ENCODE measurements at places on chromosomes 2 and 18.

GRCh38 chr18:62897153-62897552 is 181.8 kb downstream of the PHLPP1 start:
- DNase-seq: no peak

- DNase-seq: no peak
These were observed 90.1 kb upstream of the NEDD4L start for GRCh38 chr18:57953883-57954282.

GRCh38 chr2:28390746-28391563 is 1.7 kb upstream of the FOSL2 start:
- no peak for DNase-seq

- no peak for DNase-seq
These were observed 30.8 kb upstream of the GLS start for GRCh38 chr2:190849774-190850173.

DNA sequence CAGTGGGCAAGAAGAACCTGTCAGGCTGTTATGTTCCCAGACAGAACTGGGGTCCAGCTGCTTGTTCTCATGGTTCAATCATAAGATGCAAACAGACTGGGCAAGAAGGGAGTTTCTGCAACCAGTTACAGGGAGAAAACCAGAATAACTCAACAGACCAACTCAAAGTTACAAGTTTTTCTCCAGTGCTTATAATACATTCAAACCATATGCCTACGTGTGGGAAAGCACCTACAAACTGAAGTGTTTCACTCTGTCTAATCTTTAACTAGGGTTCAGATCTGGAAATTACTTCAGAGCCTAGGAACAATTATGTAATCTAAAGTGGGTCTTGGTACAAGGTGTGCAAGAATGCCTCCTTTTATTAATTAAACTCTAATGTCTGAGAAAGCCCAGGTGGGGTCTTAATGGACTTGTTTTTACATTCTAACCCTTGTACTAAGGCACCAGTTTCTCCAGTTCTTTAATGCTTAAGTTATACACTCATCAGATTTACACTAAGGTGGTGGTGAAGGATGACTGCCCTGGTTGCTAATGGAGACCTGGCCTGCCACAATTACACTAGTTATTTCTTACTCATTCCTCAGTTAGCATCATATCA is 951.9 kb downstream of the TSN start:
- DNase-seq: no peak

DNA sequence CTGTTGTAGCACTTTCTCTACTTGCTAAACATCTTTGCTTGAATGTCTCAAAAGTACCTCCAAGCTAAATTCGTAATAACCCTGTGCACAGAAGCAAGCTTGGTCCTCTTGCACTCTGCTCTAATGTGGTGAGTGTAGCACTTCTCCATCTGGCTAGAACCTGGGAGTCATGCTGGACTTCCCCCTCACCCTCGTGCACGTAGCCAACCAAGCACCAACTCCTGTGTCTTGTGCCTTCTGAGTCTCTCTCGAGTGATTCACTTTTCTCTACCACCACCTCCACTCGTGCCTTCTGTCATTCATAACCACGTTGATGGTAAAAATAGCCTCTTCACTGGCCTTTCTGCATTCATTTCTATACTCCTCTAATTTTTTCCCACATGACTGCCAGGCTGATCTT is 91.9 kb upstream of the KCNE4 start:
- DNase-seq: no peak

GRCh38 chr2:120733238-120733932 is 2.3 kb upstream of the GLI2 start:
- DNase-seq: no peak

- no peak for DNase-seq
These were observed 79.5 kb downstream of the FAM161A start for GRCh38 chr2:61774351-61774750.

DNA sequence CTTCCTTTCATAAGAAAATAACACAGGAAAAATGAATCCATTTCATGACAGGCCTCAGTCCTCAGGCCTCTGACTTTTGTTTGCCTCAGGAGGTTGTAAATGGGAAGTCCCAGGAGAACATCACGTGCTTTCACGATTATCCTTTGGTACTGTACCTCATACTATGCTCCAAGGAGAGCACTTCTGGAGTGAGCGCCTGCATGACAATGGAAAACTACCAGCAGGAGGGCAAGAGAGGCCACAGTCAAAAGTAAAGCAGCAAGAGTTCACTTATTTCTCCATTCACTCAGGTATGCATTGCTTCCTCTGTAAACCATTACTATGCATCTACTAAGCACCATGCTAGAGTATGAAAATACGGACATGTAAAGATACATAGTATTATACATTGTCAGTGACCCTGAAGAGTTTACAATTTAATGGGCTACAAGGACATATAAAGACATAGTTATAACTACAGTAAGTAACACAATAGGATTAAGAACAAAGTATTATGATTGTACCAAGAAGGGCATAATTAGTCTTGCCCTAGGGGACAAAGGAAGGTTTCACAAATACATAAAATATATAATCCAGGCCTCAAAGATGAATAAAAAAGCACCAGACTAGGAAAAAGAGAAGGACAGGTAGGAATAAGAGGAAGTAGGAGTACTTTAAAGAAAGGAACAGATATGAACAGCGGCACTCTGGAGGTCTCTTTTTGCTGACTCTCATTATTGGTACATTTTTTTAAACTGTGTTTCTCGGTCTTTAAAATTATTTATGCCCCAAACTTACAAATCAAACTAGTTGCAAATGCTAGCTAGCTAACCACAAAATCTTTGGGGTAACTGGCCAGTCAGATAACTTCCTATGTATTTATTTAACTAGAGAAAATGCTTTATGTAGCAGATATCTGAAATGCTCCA is 806.7 kb downstream of the NRXN1 start:
- DNase-seq: no peak

- DNase-seq: no peak
These were observed 333.3 kb downstream of the SLC8A1 start for GRCh38 chr2:40118622-40119021.

DNA sequence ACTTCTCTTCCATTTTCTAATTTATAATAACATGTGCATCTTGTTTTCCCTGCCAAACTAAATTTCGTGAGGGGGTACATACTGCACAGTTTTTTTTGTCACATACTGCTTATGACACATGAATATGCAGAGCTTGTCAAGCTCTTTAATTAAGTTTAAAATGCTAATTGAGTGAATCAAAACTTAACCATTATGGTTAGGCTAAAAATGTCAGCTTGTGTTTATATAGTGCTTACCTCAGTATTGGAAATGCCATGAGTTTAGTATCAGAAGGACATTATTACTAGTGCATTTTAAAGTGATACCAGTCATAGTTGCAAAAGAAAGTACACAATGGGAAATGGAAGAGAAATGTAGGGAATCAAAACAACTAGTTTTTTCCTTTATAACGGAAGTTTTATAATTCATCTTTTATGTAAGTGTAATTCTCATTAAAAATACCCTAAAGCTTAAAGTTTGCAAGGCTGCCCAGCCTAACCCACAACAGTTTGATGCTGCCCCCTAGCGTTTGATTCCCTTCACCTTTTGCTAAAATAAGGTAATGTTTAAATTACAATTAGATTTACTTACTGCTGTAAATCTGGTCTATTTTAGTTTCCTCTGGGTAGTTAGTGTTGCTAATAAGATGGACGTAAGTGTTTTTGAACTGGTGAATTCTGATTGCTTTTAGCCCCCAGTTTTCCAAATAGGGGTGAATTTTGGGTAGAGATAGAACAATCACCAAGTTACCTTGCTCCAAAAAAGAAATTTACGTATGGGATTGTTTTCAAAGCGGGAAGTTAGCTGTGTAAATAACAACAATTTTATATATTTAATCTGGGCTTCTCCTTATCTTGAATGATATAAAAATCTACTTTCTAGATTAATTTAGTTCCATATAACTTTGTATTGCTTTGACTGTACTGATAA is 3.2 kb downstream of the SLC39A10 start:
- DNase-seq: no peak

DNA sequence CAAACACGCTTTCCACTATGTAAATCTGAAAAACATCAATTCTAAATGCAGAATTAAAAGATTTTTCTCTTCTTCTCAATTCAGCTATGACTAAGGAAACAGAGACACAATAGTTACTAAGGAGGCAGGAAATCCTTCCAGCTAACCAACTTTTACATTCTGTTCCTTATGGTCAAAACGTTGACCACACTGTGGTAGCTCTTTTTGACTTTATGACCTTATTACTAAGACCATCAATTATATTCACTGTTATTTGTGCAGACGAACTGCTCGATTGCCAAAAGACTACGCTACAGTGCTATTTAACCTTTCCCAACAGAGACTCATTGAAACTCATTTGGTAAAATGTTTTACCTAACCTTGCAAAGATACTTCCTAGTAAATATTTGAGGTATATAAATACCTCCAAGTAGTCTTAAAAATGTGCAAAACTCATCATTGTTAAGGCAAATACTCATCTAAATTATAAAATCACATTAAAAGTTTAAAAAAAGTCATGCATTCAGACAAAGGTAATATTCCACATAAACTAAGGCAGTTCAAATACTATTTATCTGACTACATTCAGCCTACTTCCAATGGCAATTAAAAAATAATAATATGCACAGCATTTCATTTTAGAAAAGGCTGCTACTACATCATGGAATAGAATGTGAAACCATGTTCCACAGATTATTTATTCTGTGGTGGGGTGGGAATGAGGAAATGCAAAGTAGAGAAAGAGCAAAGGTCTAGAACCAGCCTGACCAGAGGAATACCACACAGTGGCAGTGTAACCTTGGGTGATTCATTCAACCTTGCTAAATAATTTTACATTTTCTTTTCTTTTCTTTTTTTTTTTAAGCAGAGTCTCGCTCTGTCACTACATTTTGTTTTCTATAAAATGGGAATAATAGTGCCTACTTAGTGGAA is 139.9 kb downstream of the THADA start:
- DNase-seq: no peak

DNA sequence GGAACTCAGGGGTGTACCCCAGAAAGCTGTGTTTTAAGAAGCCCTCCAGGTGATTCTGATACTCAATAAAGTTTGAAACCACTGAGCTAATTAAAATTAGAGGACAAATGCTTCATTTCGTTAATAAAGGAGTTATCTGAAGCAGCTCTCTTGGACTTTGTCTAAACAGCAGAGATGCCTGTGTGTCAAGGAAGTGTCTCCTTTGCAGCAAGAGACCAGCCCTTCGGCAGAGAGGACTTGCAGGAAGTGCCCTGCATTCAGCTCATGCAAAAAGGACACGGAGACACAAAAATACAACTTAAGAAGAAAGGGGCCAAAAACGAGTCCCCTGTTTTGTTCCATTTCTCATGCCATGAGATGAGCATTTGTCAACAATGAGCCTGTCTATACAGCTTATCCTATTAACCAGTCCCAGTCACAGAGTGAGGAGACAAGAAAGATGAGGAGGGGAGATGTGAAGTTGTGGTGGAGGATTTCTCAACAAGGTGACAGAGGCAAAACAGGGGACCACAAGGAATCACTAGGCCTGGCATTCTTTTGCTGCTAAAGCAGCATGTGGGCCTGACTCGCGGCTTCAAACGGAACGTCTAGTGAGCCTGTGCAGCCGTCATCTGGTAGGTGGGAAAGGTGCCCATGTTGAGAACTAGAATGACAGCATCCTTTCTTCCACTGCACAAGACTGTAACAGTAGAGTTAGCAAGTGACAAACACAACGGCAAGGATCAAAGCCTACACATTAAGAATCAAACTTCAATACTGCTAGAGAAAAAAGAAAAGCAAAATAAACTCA is 152.3 kb downstream of the ANTXR1 start:
- DNase-seq: no peak

DNA sequence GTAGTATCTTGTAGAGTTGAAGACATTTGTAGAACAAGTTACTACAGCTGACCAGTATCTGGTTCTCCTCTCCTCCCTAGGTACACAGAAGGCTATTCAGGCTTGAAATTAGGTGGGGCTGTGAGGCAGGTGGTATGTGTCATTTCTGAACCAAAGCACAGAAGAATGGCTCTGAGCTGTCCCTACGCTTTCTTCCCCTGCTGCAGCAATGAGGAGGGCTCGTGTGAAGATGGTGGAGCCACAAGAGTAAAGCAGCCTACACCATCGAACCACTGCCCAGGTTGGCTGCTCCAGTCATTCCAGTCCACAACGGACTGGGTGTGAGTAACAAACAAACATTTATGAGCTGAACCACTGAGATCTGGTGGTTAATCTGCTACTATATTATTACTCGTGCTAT is 148.9 kb downstream of the DTNB start:
- no peak for DNase-seq

Data from 8988T (cell line).